NCI-H460 (cell line): ENCODE measurements at places on chromosomes 4 and X. TPM values are rescaled to one million over a fixed set of nuclear protein-coding genes. Genes with fewer than 3 reads are reported as not detected.

GRCh38 chr4:19936476-19936875, 315.2 kb upstream of the SLIT2 start:
- no peak for DNase-seq

DNA sequence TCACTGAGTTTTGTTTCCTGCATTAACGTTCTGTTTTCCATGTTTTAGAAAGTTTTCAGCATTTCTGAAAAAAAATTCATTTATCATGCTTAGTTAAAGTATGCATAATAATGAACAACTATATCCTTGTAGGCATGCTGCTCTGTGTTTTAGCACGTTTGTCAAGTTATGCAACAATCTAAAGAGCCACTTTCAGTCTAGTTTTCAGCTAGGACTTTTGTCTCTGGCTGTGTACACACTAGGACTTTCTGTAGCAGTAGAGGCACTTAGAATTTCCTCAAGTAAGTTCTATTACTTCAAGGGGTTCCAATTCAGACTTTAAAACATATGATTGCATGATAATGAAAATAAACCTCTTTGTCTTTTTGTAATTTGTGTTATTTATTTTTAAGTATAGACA, 12.4 kb downstream of the DCAF8L1 start:
- no peak for DNase-seq

DNA sequence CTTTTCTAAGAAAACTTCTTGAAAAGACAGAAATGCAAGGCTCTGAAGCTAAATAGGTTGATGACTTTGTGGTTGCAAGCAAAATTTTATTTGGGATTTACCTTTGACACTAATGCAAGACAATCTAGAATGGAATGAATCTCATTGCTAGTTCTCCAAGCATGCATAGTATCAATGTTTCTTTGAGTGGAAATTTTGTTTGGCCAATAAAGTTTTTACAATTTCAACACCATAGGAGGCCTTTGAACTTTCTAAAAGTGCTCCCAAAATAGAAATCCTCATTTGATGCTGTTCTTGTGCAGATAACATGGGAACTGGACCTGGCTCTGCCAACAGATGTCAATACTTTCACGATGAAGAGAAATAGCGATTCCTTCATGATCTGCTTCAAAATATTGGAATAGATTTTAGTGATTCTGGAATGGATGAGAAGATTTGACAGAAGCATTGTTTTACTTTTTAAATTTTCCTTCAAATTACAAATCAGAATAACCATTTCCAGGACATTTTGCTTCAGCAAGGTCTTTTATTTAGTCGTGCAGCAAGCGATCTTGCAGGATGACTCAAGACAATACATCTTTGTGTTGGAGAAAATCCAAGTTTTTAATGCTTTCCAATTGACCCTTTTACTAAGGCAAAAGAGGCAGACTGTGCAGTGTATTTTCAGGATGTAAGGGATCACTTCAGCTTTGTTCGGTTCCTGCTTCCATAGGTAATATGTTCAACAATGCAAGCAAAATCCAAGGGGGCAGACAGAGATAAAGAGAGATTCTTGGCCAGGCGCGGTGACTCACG, 51.7 kb upstream of the OTUD4 start:
- no peak for DNase-seq

DNA sequence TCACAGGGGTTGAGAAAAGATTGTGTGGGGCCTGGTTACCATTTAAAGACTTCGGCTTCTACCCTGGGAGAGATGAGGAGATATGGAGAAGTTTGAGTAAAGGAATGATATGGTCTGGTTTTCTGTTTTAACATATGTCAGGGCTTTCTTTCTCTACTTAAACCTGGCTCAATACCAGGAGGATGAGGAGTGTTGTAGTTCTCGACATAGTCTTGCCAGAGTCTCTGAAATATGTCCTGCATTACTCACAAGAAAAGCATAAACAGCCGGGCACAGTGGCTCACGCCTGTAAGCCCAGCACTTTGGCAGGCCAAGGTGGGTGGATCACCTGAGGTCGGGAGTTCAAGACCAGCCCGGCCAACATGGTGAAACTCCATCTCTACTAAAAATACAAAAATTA, 16.4 kb upstream of the ACE2 start:
- DNase-seq = no peak

DNA sequence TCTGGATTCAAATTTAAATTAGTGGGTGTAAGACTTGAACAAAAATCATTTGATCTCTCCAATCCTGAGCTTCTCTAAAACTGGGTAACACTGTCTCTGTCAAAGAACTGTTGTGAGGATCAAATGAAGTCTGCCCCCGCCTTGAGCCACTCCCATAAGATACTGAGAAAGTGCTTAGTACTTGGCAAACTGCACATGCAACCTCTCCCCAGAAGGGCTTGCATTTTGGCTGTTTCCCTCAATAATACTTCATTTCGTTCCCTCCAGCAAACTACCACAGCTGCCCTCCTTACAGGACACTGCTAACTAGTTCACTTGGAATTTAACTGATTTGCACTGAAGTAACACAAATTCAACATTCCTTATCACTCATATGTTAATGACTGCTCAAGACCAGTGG, 79.8 kb downstream of the APBB2 start:
- no peak for DNase-seq

- no peak for DNase-seq
Measured at GRCh38 chrX:154737136-154737535, 13.7 kb downstream of the GAB3 start.

TMSB15A gene
- total RNA-seq = 0.42 TPM in 1 of 2 replicates, not detected in the other

TMEM31 gene
- not detected in 2 replicates for total RNA-seq

GRCh38 chrX:39718981-39719380, 378.8 kb downstream of the BCOR start:
- no peak for DNase-seq

- DNase-seq = no peak
Measured at GRCh38 chr4:168337550-168337940, 19.0 kb upstream of the DDX60 start.

GPRASP1 gene
- 0.94 and 2.2 TPM in 2 replicates for total RNA-seq

DNA sequence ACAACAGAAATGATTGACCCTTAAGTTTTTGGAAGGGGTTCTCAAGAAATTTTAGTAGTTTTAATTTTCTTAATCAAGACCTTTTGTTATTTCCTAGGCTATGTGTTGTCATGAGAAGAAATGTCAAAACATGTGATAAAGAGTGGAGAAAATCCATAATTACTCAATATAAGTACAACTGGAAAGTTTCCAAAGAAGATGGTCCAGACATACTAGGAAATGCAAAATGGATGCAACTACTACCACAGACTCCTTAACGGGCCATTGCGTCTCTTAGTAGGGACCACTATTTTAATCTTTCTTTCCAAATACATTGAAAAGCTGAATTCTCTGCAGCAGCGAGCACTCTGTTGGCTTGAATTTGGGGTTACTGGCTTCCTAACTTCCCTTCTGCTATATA, 148.8 kb downstream of the NWD2 start:
- no peak for DNase-seq

GRCh38 chrX:38596939-38597338, 35.6 kb downstream of the TSPAN7 start:
- no peak for DNase-seq

DNA sequence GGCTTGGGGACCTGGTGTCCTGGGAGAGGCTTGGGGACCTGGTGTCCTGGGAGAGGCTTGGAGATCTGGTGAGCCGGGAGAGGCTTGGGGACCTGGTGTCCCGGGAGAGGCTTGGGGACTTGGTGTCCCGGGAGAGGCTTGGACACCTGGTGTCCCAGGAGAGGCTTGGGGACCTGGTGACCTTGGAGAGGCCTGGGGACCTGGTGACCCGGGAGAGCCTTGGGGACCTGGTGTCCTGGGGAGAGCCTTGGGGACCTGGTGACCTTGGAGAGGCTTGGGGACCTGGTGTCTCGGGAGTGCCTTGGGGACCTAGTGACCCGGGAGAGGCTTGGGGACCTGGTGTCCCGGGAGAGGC, 12.6 kb downstream of the SHOX start:
- no peak for DNase-seq

NLGN3 gene
- total RNA-seq = 0.58 and 0.69 TPM in 2 replicates

GRCh38 chr4:61521451-61521850, 321.3 kb downstream of the ADGRL3 start:
- no peak for DNase-seq

TIGD4 gene
- 1.8 and 2.3 TPM in 2 replicates for total RNA-seq

GRCh38 chrX:53704294-53704693, 17.8 kb upstream of the HUWE1 start:
- no peak for DNase-seq

GRCh38 chr4:78624048-78624447, 72.5 kb downstream of the ANXA3 start:
- DNase-seq = no peak

DNA sequence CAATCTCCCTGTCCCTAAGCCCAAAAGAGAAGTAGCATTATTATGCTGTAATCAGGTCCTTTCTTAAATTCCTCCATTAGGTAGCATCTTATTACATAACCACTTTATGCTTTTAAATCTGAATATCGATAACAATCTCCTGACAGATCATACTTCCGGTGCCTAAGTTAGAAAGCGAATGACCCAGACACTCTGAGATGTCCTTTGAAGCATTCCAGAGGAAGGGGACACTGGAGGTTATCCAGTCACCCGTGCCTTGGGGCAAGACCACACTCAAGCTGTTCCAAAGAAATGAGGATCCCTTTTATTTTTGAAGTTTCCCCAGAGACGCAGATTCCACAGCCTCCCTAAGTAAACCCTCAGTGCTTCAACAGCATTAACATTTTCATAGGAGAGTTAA, 125.7 kb downstream of the PALLD start:
- DNase-seq = no peak

ITIH6 gene
- total RNA-seq = 0.02 and 0.03 TPM in 2 replicates

DNA sequence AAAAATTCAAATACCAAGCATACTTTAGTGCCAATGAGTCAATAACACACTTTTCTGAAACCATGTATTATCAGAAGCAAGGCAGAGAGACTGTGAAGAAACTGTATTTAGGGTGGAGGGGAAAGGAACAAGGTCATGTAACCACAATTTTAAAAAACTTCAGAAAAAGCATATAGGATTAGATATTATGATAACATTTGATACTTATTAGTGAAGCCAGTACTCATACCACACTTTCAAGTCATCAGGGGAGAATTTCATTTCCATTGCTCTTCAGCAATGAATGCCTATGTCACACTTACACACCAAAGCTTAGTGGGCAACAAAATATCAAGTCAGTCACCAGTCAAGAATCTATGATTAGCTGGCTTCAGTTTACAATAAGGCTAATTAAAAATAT, 602.2 kb downstream of the IL15 start:
- no peak for DNase-seq

GRCh38 chr4:183157215-183157614, 58.2 kb downstream of the WWC2 start:
- no peak for DNase-seq

SPACA5 gene
- total RNA-seq = not detected in 2 replicates

ABCD1 gene
- total RNA-seq = 9.2 and 11.2 TPM in 2 replicates

DNA sequence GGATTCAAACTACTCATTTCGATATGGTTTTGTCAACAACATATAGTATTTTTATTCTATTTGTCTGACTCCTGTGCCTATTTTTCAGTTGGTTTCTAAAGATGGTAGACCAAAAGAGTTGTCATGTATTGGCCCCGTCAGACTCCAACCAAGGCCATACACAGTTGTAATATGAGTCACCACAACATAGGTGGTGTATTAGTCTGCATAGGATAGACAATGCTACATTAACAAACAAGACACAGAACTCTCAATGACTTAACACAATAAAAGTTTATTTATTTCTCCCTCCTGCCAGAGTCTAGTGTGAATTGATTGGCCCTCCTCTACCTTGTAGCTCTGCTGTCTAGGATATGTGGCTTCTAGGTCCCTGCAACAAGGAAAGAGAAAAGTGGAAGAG, 45.9 kb downstream of the ARL9 start:
- no peak for DNase-seq

DNA sequence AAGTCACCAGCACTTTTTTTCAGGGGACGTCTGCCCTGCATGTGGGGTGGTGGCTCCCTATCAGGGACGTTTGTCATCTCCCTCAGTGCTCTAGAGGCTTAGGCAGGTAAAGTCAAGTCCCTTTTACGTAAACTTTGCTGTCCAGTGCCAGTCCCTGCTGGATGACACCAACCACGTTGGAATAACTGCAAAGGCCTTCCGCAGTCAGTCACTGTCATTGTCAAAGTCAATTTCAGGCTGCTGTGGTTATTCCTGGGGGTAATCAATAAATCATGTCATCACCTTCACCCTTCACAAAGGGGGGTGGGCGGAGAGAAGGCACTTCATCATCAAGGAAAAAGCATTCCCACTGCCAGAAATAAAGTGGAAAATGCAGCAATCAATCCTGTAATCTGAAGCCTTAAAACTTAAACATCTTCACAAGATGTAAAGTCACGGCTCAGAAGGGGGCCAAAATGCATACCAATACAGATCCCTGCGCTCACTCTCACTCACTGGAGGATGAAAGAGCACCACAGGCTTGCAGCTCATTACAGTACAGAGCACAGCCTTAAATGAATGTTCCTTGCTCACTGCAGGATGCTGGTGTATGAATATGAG, 56.2 kb downstream of the CLDN22 start:
- DNase-seq = no peak

DNA sequence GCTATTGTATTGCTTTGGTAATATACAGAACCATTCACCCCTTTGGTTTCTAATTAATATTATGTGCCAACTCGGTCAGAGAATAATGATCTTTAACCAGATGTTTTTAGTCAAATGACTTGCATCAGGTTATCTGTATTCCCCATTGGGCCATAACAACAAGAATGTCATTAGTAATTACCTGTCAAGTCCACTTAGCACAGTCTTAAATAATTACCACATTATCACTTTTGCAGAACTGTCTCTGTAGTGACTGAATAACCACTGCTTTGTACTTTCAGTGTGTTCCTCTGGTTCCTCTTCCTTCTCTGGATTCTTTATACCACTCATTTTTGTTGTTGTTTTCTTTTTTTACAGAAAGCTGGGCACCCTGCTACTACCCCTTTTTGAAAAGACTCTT, 257.7 kb upstream of the SPOCK3 start:
- DNase-seq = no peak

DNA sequence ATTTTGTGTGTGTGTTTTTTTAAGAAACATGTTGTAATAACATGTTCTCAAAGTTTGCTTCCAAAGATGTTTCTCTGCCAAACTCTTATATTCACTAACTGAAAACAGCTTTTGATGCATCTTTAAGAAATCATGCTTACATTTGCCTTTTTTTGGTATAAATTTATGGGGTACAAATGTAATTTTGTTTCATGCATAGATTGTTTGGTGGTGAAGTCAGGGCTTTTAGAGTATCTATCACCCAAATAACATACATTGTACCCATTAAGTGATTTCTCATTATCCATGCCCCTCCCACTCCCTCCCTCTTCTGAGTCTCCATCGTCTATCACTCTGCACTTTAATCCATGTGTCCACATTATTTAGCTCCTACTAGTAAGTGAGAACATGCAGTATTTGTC, 30.8 kb downstream of the SPINK2 start:
- DNase-seq = no peak

DNA sequence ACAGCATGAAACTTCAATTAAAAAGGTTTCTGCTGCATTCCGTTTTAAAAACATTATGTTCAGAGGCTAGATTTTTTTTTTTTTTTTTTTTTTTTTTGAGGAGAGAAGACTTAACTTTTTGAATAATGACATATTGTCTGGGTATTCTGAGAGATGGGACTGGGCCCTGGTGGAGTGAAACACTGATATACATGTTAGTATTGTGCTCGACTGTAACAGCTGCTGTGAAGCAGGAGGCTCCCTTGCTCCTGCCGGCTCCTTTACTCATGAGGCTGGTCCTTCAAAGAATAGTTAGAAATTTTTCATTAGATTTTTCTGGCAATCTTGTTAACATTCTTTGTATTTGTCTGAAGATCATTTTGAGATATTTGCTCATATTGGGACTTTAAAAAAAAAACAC, 73.3 kb downstream of the TMEM131L start:
- no peak for DNase-seq

GRCh38 chrX:126551306-126551705, 1.3 kb downstream of the DCAF12L1 start:
- no peak for DNase-seq

- DNase-seq = peak; percentile 70
Measured at GRCh38 chr4:40897557-40898203, 147.9 kb downstream of the NSUN7 start.

REPS2 gene
- 0.12 and 0.15 TPM in 2 replicates for total RNA-seq
